KG1 (cell line): ENCODE measurements at places on chromosomes 12 and 14.
A peak's percentile ranks its signal among the peaks of the same experiment; 100 is the strongest.

DNA sequence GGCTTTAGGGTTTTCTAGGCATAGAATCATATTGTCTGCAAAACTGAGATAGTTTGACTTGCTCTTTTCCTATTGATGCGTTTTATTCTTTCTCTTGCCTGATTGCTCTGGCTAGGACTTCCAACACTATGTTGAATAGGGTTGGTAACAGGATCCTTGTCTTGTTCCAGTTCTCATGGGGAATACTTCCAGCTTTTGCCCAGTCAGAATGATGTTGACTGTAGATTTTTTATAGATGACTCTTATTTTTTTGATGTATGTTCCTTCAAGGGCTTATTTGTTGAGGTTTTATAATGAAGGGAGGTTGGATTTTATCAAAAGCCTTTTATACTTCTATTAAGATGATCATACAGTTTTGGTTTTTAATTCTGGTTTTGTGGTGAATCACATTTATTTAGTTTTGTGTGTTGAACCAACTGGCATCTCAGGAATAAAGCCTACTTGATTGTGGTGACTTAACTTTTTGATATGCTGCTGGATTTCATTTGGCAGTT, 478.2 kb downstream of the TMEM117 start:
- DNase-seq: no peak

GRCh38 chr14:31024010-31024480, 1.4 kb upstream of the AP4S1 start:
- no peak for DNase-seq

DNA sequence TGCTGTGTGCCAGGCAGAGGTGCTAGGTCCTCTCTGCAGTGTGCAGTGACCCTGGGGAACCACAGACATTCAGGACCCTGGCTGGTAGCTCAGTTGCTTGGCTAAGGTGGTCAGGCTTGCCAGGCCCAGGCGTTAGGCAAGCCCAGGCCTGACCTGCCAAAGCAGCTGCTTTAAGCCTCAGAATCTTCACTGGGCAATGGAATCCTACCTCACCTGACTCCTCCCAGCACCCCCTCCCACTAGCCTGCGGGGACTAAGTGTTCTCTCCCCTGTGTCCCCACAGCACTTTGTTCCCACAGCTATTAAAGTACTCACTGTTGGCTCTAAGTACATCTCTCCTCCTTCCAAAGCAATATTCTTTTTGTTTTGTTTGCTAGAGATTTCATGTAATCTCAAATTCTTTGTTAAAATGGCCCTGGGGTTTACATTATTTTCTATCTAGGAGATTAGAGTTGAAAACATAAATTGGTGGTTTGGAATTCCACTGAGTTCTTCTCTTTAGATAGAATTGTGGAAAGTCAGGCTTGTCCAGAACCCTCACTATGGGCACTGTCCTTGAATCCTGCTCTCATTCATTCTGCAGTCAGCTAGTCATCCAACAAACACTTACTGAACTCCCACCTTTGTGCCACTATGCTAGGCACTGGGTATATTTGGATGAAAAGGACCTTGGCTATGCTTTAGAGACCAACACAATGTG, 44.4 kb downstream of the DGLUCY start:
- no peak for DNase-seq

- DNase-seq: peak; percentile 46
Observed at GRCh38 chr12:6345319-6346091, 3.6 kb upstream of the TNFRSF1A start.

- DNase-seq: no peak
Observed at GRCh38 chr14:38618514-38618913, 362.6 kb upstream of the CLEC14A start.

GRCh38 chr14:99280066-99280731, 8.2 kb upstream of the BCL11B start:
- DNase-seq: no peak
